ENCODE measurements at places on chromosomes 7 and 10.

- no peak for DNase-seq
Observed at GRCh38 chr7:3495954-3496353, 194.9 kb downstream of the SDK1 start.

DNA sequence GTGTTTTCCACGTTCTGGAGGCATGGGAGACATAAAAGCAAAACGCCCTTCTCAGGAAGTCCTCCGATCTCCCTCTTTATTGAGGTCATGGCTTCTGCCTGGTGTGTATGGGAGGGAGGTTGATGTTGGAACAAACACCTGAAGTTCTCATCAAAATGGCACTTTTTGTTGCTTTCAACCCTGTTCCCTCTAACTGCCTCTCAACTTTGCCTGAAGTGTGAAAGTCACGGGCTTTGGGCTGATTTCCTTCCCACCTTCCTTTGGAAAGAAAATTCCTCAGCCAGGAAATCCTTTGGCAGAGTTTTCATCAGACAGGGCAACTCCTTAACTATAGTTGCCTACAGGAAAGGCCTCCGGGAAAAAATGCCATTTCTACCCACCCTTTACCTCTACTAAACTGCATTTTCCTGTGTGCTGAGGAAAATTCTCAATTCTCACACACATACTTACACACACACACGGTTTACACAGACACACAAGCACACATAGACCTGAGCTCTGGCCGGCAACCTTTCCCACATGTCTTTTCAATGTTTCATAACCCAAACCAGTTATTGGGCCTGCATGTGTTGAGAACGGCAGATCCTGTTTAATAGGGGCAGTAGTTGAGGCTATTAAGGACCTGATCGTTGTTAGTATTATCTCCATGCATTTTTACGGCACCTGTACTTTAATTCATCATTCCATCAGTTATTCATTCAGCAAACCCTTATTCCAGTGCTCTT, 36.4 kb downstream of the CYP17A1 start:
- DNase-seq, result no peak

- DNase-seq, result no peak
Observed at GRCh38 chr10:26423722-26424121, 14.4 kb upstream of the APBB1IP start.

GRCh38 chr10:2984682-2985081, 82.7 kb upstream of the PFKP start:
- DNase-seq, result no peak

DNA sequence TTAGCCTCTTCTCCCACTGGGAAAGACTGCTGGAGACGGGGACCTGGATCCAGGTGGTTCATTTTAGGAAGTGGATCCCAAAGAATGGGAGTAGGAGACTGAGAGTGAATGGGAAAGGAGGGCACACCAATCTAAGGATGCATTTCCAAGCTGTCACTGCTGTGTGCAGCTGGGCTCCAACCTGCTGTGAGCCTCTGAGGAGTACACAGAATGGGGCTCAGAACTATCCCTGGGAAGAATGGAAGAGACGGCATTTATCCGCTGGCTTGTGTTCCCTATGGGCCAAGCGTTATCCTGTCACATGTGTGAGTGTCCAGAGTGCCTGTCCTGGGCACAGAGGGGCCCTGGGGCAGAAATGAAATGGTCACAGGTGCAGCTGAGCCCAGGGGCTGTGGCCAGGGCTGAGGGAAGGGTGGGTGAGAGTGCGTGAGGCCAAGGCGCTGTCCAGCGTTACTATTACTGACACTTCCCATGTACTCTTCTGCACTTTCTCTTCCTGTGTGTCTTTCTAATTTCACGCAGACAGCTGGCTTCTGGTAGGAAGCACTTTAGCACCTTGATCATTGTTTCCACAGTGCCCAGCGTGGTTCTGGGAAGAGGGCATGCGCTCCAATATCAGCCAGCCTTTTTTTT, 35.4 kb upstream of the PODXL start:
- DNase-seq, result no peak

DNA sequence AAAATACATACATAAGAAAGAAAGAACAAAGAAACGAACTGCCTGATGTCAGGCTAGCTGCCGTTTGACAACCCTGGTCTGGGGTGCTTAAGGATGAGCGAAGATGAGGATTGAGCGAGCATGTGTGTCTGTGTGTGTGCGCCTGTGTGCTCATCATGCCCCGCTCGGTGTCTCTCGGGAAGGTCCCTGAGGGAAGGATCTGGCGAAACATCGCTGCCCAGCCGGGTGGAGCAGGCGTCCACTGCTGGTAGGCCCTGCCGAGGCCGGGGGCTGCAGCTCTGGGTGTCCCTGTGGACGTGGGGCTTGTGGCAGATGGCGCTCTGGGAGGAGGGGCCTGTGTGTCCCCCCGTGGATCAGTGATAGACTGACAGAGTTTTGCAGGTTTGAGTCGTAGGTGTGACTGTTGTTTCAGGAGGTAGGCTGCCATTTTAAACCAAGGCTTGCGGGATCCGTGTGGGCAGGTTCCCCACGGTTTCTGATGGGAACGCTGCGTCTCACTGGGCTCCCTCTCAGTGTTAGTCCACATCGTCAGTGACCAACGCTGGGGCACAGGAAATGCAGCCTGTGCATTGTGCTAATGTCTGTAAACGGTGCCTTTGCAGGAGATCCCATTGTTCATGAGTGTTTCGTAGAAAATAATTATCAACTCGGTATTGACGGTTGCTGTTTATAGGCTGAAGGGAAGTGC, 5.9 kb upstream of the SUN1 start:
- no peak for DNase-seq

DNA sequence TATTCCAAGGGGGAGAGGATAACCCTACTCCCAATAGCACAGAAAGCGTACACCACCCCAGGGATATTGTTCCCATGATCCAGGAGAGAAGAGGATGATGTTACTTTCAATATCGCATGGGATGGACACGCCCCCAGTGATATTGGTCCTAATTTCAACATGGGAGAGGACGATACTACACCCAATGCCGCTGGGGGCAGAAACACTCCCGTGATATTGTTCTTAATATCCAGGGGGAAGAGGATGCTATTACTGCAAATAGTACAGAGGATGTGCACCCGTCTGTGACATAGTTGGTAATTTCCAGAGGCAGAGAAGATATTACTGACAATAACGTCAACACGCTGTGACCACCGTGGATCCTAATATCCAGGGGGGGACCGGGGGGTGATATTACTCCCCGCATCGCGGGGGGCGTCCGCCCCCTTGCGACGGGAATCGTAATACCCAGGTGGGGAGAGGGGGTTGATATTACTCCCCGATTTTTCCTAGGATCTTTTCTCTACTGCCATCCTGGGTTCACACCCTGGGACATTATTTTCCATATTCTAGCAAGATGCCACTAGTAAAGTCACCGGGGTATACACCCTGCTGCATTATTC, 16.6 kb downstream of the MEIG1 start:
- DNase-seq, result no peak

- no peak for DNase-seq
Observed at GRCh38 chr7:96241855-96242254, 80.0 kb downstream of the SLC25A13 start.

- DNase-seq, result no peak
Observed at GRCh38 chr7:135856356-135857144, 107.9 kb upstream of the FAM180A start.

DNA sequence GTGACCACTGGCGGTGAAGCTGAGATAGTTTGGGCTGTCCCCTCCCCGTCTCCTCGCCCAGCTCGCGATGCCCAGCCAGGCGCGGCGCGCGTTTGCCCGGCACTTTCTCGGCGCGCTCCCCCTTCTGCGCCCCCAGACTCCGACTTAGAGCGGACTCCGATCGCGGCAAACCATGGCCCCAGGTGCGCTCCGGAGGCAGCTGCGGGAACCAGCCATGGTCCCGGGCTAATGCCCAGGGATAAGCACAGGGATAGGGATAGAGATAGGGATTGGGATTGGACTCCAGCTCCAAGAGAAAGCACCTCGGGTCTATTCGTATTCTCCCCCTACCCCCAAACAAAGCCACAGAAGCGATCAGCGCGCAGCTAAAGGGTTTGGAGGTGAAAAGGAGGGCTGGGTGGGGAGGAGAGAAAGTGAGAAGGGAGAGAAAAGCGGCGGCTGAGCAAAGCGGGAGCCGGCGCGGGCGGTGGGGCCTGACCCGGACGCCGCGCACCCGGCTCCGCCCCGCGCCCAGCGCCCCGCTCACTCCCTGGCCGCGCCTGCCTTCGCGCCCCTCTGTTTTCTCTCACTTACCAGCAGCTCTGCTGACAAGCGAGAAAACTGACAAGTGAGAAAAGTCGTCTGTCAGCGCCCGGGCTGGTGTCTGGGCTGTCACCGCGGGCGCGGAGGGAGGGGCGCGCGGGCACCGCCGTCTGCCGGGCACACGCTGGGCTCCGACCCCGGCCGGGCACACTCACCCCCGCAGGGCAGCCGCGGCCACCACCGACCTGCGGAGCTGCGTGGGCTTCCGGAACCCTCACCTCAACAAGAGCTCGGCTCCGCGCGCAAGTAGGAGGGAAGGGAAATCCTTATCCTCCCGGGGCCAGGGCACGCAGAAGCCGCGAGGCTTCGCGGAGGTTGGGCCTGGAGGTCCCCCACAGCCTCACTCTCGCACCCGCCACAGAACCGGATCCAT, at the start of gene PDE1C:
TSS of gene PDE1C (minus strand) at position 2 of the 955 bp plus-strand sequence.
- no peak for DNase-seq

GRCh38 chr7:327991-328702, 38.2 kb downstream of the FOXL3 start:
- no peak for DNase-seq

GRCh38 chr7:129041142-129042085, 13.5 kb downstream of the TNPO3 start:
- DNase-seq, result no peak
